Liver (tissue), 10 donors: ENCODE measurements at places on chromosomes 12 and 14. TPM values are rescaled to one million over a fixed set of nuclear protein-coding genes. Genes with fewer than 3 reads are reported as not detected.

DNA sequence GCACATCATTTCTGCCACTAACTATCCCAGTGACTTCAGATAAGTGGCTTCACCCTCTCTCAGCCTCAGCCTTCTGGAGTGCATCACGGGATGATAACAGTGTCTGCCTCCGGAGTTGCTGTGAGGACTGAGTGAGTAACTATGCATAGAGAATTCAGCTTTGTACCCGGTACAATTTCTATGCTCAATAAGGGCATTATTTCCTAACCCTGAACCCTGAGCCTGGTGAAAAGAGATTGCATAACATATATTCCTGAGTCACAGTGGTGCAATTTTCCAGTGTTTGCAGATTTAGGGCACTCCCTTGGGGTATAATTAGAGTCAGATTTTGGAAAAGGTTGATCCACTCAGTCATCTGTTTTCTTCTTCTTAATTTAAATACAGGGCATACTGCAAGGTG lies 181.1 kb downstream of the PTPN11 start:
- peaks cover 2% of the 10 kb centered on the region for H3K4me1 ChIP-seq
- no peaks in the 10 kb centered on the region for H3K27me3 ChIP-seq
- no peak overlapping the region for H3K4me3 ChIP-seq
- H3K27ac ChIP-seq: no peak overlapping the region
- no peaks in the 10 kb centered on the region for H3K36me3 ChIP-seq

DNA sequence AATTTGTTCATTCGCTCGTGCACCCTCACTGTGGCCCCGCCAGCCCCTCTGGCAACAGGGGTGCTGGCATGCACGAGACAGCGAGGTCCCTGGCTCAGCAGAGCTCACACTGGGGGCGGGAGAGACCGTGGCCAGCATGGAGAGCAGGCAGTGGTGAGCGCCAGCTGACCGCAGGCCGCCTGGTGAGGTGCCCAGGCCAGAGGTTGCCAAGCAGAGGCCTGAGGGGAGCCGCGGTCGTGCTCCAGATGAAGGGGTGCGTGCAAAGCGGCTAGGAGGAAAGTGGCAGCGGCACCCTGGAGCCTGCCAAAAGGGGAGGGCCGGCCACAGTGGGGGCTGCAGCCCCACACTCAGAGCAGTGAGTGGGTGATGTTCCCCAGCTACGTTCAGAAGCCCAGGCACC lies 56.1 kb downstream of the CDC42BPB start:
- H3K4me3 ChIP-seq: no peak overlapping the region
- H3K27me3 ChIP-seq: no peaks in the 10 kb centered on the region
- DNase-seq: no peak
- H3K4me1 ChIP-seq: peaks cover 5% of the 10 kb centered on the region
- peaks cover 30% of the 10 kb centered on the region for H3K36me3 ChIP-seq

DNA sequence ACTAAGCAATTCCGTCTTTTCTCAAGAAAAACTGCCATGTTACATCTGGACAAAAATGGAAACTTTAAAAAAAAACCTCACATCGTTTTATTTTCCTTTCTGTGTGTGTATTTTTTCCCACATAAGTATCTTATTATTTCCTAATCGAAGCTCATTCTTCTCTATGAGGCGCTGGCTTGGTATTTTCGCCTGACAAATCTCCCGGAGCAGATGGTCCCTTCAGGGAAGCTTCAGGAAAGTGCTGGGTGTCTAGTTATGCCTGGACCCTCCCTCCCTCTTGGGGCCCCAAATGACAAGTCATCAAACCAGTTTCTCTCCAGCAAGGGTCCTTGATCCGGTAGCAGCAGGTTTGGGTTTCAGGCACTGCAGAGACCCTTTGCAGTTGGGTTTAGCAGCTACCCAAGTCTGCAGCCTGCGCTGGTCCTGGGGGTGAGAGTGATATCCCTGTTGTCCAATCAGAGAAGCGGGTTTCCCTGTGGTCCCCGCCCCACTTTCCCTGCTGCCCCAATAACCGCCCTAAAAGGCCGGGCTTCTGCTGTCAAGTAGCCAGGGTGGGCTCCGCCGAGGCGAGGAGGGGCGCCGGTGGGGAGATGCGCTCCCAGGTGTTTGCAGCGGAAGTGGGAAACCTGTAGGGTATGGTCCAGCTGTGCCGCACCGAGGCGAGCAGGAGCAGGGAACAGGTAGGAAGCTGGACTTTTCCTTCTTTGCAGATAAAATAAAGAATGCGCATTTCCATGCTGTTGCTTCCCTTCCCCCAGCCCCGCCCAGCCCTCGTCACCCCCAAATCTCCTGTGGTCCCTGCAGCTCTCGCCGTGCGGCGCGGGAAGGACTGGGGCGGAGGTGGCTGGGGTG lies at the start of gene CNTN1:
Gene CNTN1, plus strand, starts transcription at position 527 of the 852 bp plus-strand sequence.
- no peak for DNase-seq
- H3K4me3 ChIP-seq: no peak within 1 kb of the TSS
- H3K27ac ChIP-seq: no peak within 1 kb of the TSS
- no peaks in the 10 kb centered on the region for H3K36me3 ChIP-seq

CCDC197 gene
- not detected for total RNA-seq

- H3K27me3 ChIP-seq: no peaks in the 10 kb centered on the region
- no peak overlapping the region for H3K27ac ChIP-seq
- no peaks in the 10 kb centered on the region for H3K4me1 ChIP-seq
- no peak for DNase-seq
- no peak overlapping the region for H3K4me3 ChIP-seq
Observed at GRCh38 chr12:64058541-64059265, 163.4 kb downstream of the KICS2 start.

CFAP54 gene
- 0.17 TPM for total RNA-seq

DNA sequence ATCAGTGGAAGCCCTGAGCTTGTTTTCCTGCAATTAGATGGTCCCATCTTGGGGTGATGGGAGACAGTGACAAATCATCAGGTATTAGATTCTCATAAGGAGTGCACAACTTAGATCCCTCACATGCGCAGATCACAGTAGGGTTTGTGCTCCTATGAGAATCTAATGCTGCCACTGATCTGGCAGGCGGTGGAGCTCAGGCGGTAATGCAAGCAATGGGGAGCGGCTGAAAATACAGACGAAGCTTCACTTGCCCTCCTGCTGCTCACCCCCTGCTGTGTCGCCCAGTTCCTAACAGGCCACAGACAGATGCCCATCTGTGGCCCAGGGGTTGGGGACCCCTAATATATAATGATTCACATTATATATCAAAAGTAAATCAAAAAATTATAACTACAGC lies 258.8 kb upstream of the USP15 start:
- peaks cover 3% of the 10 kb centered on the region for H3K4me1 ChIP-seq
- H3K27ac ChIP-seq: no peak overlapping the region
- H3K4me3 ChIP-seq: no peak overlapping the region
- H3K36me3 ChIP-seq: no peaks in the 10 kb centered on the region
- no peaks in the 10 kb centered on the region for H3K27me3 ChIP-seq

GRCh38 chr14:51360592-51360991 lies 120.5 kb downstream of the TMX1 start:
- no peaks in the 10 kb centered on the region for H3K36me3 ChIP-seq
- no peaks in the 10 kb centered on the region for H3K4me1 ChIP-seq
- H3K27ac ChIP-seq: no peak overlapping the region
- H3K27me3 ChIP-seq: no peaks in the 10 kb centered on the region

DNA sequence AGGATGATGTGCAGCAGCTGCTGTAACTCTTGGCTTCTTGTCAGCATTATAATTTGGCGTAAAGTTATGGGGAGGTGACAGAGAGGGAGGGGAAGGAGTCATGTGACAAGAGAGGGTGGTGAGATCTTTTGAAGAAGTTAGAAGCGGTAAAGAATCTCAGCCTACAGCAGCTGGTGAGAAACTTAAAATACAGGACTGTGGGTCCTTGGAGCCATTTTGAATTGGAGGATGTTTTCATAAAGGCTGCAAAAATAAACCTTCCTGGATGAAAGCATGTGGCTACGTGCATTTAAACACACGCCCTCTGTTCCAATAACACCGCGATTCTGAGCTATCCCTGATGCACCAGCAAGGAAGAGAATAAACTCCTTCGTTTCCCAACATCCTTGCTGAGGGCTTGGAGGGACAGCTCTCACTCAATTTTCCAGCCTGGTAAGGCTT lies 133.7 kb downstream of the TMEM30B start:
- H3K27ac ChIP-seq: no peak overlapping the region
- H3K36me3 ChIP-seq: no peaks in the 10 kb centered on the region
- no peak for DNase-seq
- no peaks in the 10 kb centered on the region for H3K4me1 ChIP-seq
- H3K27me3 ChIP-seq: no peaks in the 10 kb centered on the region

GRCh38 chr12:89721291-89721987 lies 12.8 kb upstream of the ATP2B1 start:
- H3K27ac ChIP-seq: no peak overlapping the region
- H3K4me3 ChIP-seq: no peak overlapping the region
- H3K36me3 ChIP-seq: no peaks in the 10 kb centered on the region
- no peaks in the 10 kb centered on the region for H3K4me1 ChIP-seq
- DNase-seq: no peak
- no peaks in the 10 kb centered on the region for H3K27me3 ChIP-seq

ADCY6 gene
- total RNA-seq: 12.7 TPM

DNA sequence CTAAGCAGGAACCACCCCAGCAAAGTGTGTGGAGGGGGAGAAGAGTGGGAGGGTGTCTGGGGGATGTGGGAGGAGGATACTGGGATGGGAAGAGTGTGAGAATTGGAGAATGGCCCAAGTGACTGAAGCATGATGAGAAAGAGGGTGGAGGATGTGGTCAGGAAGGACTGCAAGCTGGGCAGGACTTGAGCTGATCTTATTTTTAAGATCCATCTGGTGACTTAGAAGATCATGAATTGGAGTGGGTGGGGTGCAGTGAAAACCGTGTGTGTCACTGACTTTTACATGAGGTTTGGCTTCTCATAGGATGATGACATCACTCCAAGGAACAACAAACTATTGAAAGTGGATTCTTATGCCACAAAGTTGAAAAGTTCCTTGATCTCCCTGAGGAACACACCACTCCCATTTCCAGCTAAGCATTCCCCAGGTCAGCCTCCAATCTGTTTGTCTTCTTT lies 287.5 kb downstream of the GALC start:
- no peaks in the 10 kb centered on the region for H3K27me3 ChIP-seq
- H3K27ac ChIP-seq: no peak overlapping the region
- no peaks in the 10 kb centered on the region for H3K36me3 ChIP-seq
- H3K4me1 ChIP-seq: no peaks in the 10 kb centered on the region

- no peaks in the 10 kb centered on the region for H3K4me1 ChIP-seq
- no peak overlapping the region for H3K27ac ChIP-seq
- H3K4me3 ChIP-seq: no peak overlapping the region
- H3K36me3 ChIP-seq: no peaks in the 10 kb centered on the region
Observed at GRCh38 chr12:27498761-27499160, 25.2 kb upstream of the PPFIBP1 start.

CCDC177 gene
- total RNA-seq: not detected

DNA sequence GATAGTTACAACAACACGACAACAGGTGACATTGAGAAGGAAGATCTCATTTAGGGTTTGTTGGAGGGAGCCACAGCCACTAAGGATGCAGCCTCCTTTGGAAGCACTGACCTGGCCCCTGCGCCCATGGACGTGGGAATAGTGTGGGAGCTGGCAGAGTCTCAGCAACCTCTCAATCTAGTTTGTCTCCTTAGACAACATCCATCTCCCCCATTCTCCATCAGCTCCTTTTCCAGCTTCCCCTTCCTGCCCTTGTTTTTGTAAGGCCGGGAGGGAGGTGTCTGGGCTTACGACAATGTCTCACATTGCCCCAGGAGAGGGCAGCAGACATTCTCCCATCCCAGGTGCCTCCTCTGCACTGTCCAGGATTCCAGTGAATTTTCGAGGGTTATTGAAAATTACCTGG lies 170.2 kb upstream of the PZP start:
- H3K27me3 ChIP-seq: no peaks in the 10 kb centered on the region
- no peak overlapping the region for H3K27ac ChIP-seq
- H3K4me3 ChIP-seq: no peak overlapping the region
- H3K4me1 ChIP-seq: no peaks in the 10 kb centered on the region

TAS2R42 gene
- total RNA-seq: not detected

TAS2R7 gene
- not detected for total RNA-seq

SNAPC1 gene
- 2.3 TPM for total RNA-seq

GSC gene
- not detected for total RNA-seq

EPYC gene
- not detected for total RNA-seq

HOXC10 gene
- total RNA-seq: not detected

DNA sequence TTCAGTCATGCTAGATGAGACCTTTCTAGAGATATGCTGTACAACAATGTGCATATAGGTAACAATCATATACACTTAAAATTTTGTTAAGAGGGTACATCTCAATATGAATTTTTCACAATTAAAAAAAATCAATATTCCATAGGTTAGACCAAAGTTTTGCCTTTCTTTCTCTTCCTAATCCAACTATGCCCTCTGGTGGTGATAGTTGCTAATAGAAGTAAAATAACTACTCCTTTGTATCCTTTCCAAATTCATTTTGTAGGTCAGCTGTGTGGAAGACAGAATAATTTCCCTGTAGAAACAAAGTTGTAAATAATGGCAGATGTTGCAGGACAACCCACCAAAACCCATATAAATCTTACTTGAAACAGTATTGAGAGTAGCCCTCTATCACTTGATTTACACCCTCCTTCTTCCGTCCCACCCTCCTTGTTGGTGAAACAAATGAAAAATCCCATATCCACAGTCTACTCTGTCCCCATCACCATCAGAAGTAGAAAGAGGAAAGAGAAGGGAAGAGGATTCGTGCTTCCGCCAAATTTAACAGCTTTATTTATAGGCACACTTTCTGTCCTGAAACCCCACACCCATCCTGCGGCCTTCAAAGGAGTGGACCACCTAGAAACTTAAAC lies 34.2 kb upstream of the KICS2 start:
- no peaks in the 10 kb centered on the region for H3K36me3 ChIP-seq
- no peak overlapping the region for H3K27ac ChIP-seq
- DNase-seq: no peak
- H3K27me3 ChIP-seq: no peaks in the 10 kb centered on the region
- H3K4me3 ChIP-seq: no peak overlapping the region

FGF6 gene
- total RNA-seq: not detected

- no peaks in the 10 kb centered on the region for H3K27me3 ChIP-seq
- no peak for DNase-seq
- no peak overlapping the region for H3K27ac ChIP-seq
- no peaks in the 10 kb centered on the region for H3K4me1 ChIP-seq
Observed at GRCh38 chr14:70148911-70149595, 39.7 kb downstream of the SLC8A3 start.

DNA sequence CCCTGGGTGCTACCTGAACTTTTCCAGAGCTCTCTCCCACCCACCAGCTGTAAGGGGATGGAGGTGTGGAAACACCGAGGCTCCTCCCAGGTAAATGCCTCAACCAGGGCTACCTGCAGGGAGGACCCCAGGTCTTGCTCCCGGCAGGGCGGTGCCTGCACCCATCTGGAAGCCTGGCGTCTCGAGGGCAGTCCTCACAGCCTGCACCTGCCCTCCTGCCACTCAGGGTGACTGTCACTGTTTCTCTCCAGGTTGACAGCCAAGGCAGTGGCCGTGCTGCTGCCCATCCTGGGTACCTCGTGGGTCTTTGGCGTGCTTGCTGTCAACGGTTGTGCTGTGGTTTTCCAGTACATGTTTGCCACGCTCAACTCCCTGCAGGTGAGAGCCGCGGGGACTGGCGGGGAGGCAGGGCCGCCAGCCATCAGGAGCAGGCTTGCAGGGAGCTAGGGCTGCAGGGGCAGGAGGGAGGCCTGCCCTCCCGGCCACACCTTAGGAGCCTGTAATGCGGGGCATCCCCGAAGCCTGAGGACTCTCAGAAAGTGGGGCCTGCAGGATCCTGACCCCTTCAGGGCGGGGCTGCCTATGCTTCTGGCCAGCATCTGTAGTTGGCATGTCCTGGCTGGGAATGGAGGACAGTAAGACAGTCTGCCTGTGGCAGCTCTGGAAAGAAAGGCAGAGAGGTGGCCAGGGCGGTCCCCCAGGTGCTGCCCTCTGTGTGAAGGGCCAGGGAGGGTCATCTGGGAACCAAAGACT lies 182.3 kb downstream of the ADGRD1 start:
- no peaks in the 10 kb centered on the region for H3K36me3 ChIP-seq
- no peak overlapping the region for H3K27ac ChIP-seq
- H3K4me3 ChIP-seq: no peak overlapping the region
- H3K27me3 ChIP-seq: no peaks in the 10 kb centered on the region
- DNase-seq: no peak

HPD gene
- total RNA-seq: 620 TPM
